Omental fat pad (tissue), 4 donors: ENCODE measurements at places on chromosomes 3 and 15. TPM values are rescaled to one million over a fixed set of nuclear protein-coding genes. Genes with fewer than 3 reads are reported as not detected.

Gene ATRIP
- 6.3 TPM for total RNA-seq

- no peak for DNase-seq
Measured at GRCh38 chr3:135172191-135172869, 377.3 kb downstream of the EPHB1 start.

- DNase-seq, result no peak
Measured at GRCh38 chr3:169542331-169542751, 121.2 kb downstream of the MECOM start.

DNA sequence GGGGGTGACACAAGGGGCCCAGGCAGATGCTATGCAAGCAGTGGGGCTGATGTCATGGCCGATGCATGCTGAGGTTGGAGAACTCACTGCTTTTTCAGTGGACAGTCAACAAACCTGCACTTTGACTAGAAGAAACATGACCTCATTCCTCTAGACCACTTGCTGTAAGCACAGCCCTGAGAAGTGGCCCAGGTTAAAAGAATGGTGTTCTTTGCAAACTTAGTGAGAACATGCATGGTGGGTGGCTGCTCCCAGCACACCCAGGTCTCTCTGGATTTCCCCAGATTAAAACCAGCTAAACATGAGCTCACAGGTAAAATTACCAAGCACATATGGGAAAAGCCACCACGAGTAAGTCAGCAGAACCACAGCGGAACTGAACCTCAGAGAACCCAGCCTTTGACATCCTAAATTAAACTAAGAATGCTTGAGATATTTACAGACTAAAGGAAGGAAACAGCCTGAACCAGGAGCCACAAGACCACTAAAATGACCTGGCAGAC, 15.5 kb downstream of the DLEC1 start:
- DNase-seq, result no peak

Gene CMTM6
- total RNA-seq, result 49.2 TPM

DNA sequence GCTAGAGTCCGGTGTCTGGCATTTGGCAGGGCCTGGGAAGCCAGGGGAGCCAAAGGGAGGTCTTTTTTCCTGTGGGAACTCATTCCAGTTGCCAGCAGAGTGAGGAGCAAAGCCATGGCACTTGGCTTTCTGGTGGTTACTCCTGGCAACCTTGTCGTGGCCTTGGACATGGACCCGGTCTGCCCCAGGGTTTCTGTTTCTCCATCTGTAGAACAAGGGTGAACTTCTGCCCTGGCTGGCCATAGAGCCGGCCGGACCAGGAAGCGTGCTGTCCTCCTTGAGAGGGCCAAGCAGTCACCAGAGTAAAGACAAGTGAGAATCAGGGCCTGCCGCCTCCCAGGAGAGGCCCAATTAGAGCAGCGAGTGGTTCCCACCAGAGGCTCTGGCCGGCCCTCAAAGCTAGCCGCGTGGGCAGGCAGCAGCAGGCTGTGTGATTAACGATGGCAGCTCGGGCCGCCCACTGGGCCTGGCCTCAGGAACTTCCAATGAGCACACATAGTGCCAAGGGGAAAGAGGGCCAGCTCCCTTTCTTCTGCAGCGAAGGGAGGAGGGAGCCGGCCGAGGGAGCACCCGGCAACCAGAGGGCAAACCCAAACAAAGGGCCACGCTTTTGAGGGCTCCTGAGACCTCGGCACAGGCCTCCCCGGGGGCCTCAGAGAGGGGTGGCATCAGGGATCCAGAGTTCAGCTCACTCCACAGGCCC, 29.1 kb upstream of the ELP6 start:
- no peak for DNase-seq

- DNase-seq, result no peak
Measured at GRCh38 chr3:59644479-59645402, 594.9 kb upstream of the CFAP20DC start.

DNA sequence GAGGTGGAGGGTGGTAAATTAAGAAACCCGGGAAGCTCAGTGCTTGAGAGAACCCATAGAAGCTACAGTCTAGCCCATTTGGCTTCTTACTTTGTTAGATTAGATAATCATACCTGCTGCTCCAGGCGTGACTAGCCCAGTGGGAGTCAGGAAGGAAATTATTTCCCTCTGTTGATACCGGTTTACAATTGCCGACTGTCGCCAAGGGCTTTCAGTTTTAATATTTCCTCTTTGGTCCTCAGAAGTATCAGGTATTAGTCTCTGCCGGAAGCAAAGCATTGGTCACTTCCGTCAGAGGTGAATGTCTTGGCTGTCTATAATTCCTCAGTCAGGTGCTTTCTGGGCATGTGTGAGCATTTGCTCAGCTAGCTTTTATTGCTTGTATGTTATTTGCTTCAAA, 75.2 kb downstream of the LPP start:
- no peak for DNase-seq

DNA sequence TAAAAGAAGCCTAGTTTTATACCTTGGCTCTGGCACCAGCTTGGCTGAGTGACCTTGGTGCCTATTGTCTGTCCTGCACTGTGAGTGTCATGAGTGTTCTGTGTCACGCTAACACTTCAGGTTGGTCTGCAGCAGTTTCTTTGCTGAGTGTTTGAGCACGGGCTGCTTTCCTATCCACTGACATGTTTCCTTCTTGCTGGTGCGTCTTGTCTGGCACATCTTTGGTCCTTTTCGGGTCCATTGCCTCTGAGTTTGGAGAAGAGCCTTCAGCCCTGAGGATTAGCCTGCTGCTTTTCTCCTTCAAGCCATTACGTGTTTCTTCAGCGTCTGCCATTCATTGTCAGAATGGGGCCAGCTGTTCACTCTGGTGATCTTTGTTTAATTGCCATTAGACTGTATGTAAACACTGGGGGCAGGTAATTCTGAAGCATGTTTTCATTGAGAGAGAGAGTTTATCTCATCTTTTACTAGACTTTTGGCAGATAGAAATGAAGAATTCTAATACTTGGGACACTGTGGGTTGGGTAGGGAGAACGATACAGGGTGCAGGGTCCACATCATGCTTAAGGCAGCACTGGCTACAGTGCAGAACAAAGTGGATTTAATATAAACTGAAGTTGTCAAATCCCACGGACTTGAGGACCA, 55.5 kb downstream of the LRRC28 start:
- no peak for DNase-seq

DNA sequence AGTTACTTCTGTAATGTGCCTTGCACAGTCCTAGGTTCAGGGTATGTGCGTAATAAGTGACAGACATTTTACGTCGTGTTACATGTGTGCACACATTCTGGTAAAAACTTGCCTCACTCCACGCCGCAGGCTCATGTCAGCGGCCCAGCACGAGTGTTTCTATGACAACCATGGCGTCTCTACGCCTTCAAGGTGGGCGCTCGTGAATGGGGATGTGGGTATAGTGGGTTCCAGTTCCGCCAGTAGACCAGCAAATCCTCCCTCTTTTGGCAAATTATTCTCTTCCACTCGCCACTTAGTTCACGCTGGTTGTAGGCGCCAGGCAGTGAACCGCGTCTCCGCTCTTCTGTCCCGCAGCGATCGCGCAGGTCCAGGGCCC, 40.3 kb downstream of the CHST14 start:
- DNase-seq, result no peak

DNA sequence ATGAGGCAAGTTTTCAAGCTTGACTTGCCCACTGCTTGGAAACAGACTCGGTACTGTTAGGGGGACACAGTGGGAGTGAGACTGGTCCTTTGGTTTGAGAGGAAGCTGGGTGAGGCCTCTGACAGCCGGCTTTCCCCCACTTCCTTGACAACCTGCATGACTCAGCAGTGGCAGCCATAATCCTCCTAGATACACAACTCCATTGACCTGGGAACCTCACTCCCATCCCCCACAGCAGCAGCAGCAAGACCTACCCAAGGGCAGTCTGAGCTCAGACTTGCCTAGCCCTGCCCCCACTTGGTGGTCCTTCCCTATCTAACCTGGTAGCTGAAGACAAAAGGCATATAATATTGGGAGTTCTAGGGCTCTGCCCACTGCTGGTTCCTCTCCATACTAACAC, 1043.5 kb upstream of the ALCAM start:
- DNase-seq, result no peak

Gene SLC28A1
- total RNA-seq, result not detected

GRCh38 chr15:57541805-57542504, 49.7 kb upstream of the MYZAP start:
- peak; percentile 70 for DNase-seq

GRCh38 chr3:182909318-182910040, 70.9 kb downstream of the DCUN1D1 start:
- no peak for DNase-seq
